ENCODE measurements at places on chromosomes 1 and 21.

DNA sequence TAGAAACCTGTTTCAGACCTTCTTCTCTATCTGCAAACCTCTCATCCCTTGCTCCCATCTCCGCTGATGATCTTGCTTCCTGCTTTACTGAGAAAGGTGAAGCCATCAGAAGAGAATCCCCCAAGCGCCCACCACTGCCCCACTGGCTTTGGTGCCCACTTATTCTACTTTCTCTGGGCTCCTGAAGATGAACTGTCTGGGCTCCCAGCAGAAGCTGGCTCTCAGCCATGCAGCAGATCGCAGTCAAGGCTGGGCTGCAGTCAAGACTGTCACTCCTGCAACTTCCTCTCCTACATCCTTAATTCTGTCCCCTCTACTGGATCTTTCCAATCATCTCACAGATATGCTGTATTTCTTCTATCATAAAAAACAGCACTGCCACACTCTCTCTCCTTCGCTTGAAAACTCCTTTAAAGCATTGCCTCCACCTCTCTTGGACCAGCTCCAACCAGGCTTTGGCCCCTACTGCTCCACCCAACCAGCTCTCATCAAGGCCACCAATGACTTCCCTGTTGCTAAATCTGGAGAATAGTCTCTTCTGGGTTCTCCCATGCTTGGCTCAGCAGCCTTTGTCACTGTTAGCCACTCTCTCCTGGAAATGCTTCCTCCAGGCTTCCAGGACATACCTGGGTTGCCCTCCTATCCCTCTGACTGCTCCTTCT, 25.8 kb downstream of the TRIM62 start:
- DNase-seq = no peak

DNA sequence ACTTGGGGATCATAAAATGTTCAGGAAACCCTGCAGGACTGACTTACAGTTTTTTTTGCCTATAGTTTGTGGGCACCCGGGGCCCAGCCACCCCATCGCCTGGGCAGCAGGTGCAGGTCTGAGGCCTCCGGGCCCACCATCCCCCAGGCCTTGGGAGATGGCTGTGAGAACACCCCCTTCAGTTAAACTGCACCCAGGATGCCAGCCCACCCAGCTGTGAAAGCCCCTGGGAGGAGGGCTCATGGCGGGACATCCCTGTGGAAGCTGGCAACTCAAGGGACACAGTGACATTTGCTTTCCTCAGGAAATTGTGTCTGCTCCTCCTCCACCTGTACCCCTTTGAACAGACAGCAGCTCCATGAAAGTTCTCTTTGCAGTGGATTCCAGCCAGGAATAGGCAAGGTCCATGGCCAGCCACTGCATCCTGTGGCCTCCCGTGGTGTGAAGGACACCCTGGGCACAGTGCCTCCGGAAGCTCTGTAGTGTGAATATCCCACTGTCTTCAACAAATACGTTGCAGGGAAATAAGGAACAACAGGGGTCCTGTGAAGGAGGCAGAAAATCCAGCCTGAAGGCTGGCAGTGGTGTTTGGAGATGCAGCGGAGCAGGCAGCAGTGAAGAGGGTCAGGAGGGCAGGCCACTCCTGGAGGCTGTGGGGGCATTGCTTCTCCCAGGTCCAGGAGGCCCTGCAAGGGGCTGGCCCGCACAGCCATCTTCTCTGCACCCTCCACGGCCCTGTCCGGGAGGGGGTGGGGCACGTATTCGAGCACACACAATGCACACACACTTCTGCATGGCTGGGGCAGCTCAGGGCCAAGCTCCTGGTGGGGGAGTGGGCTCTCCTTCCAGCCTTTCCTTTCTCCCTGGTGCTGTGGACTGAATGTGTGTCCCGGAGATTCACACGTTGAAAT, 2.1 kb upstream of the OBSCN start:
- DNase-seq = no peak

DNA sequence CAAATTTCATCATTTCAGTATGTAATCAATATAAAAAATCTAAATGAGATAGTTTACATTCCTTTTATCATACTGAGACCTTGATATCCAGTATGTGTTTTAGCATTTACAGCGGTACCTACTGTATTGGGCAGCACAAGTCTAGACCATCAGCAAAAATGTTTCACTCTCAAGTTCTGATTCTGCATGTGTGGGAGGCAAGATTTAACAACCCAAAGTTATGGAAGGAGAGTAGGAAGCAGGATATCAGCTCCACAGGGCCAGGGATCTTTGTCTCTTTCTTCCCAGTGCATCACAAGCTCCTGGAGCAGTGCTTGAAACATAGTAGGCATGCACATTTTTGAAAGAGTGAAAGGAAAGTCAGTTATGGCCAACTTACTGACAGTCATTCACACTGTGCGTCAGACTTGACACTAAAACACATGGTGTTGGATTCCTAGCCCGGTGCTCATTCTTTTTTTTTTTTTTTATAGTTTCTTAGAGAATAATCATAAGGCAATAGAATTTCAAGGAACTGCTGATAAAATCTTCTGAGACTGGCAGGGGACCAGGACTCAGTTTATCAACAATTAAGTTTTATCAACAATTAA, 6.1 kb downstream of the TENT5C start:
- no peak for DNase-seq

DNA sequence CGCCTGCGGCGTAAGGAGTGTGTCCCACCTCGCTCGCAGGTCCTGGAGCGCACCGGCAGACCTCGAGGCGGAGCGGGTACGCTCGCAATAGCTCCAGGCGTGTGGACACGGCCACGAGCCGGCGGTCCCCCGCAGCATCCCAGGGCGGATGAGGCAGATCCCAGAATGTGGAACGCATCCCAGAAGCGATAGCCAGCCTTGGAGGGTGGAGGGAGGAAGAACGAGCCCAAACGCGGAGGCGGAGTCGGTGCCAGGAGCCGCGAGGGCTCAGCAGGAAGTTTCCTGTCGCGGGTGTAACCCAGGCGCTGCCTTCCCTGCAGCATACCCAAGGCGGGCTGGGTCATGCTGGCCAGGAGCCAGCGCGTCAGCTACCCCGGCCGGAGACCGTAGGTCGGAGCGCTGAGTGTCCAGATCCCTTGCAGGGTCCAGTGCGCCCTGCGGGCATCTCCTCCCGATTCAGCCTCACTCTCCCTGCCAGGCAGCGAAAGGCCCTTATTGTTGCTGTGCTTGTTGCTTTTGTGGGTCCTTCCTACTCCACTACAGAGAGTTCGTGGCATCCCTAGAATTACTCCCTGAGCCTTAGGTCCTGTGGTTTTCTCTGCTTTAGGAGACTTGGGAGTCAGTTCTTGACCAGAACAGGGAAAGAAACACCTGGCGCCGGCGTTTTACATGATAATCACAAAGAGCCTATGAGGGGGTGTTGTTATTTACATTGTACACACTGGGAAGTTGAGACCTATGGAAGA, 27.7 kb downstream of the STYXL2 start:
- DNase-seq = no peak

DNA sequence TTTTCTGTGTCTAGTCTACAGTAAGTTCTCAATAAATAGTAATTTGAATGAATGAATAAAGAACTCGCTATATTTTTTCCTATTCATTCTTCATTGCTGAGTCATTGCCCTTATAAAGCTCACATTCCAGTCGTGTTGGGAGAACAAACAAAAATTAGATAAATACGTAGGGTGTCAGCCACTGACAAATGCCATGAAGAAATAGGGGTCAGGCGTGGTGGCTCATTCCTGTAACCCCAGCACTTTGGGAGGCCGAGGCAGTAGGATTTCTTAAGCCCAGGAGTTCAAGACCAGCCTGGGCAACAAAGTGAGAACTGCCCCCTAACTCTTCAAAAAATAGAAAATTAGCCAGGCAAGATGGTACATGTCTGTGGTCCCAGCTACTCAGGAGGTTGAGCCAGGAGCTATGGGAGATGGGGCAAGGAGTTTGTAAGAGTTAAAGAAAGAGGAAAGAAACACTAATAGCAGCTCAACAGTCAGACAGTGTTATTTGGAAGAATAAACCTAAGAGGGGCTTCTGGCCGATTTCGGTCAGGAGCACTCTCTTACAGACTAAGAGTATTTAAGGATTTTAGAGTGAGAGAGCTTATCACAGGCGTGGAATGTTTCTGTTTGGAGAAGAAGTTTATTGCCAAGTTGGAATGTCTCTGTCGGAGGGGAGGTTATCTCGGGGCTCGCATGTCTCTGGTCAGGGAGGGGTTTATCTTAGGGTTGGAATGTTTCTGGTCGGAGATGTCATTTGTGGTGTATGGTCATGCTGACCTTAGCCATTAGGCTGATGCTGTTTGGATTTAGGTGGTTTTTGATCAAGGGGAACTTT, 1.8 kb upstream of the CHML start:
- DNase-seq = no peak

GRCh38 chr1:54290506-54291184, 90.7 kb downstream of the MRPL37 start:
- no peak for DNase-seq

- DNase-seq = no peak
Measured at GRCh38 chr1:206534552-206534951, 27.2 kb downstream of the RASSF5 start.

DNA sequence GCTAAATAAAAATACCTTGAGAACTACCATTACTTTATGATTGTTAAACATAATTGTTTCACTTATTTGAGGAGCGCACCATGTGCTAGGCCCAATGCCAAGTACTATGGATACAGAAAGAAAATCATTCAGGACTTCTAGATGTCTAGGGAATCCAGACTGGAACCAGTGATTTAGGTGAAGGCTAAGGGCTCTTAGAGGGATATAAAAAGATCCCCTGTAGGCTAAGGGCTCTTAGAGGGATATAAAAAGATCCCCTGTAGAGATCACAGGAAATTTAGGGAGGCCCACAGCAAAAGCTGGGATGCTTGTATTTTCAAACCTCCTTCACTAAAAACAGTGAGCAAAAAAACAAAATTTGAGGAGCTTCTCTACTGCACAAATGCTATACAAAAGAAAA, 6.7 kb downstream of the TOR1AIP2 start:
- no peak for DNase-seq

DNA sequence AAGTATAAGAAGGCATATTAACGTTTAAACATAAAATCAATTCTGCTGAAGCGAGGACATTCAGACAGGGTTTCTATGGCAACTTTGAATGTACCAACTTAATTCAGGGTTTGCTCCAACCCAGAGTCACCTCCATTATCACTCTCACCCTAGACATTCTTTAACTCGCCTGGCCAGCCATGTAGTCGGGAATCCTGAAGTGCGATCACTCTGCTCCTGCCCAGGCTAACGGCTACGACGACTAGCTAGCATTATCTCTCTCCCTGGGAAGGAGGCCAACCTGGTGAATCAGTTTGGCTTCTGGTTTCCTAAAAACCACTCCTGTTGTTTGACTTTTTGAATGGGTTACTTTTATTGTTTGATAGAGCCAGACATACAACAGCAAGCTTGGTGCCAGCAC, 38.9 kb upstream of the ZBTB18 start:
- DNase-seq = no peak

- DNase-seq = no peak
Measured at GRCh38 chr1:229897501-229897900, 169.5 kb upstream of the GALNT2 start.

- no peak for DNase-seq
Measured at GRCh38 chr1:204413170-204413535, 1.5 kb upstream of the PPP1R15B start.

GRCh38 chr1:55593298-55593697, 378.1 kb upstream of the USP24 start:
- no peak for DNase-seq

DNA sequence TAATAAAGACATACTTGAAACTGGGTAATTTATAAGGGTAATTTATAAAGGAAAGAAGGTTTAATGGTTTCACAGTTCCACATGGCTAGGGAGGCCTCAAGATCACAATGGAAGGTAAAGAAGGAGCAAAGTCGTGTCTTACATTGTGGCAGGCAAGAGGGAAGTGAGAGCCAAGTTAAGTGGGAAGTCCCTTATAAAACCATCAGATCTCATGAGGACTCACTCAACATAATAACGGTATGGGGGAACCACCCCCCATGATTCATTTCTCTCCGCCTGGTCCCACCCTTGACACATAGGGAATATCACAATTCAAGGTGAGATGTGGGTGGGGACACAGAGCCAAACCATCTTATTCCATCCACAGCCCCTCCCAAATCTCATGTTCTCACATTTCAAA, 76.8 kb upstream of the ZNF678 start:
- no peak for DNase-seq

DNA sequence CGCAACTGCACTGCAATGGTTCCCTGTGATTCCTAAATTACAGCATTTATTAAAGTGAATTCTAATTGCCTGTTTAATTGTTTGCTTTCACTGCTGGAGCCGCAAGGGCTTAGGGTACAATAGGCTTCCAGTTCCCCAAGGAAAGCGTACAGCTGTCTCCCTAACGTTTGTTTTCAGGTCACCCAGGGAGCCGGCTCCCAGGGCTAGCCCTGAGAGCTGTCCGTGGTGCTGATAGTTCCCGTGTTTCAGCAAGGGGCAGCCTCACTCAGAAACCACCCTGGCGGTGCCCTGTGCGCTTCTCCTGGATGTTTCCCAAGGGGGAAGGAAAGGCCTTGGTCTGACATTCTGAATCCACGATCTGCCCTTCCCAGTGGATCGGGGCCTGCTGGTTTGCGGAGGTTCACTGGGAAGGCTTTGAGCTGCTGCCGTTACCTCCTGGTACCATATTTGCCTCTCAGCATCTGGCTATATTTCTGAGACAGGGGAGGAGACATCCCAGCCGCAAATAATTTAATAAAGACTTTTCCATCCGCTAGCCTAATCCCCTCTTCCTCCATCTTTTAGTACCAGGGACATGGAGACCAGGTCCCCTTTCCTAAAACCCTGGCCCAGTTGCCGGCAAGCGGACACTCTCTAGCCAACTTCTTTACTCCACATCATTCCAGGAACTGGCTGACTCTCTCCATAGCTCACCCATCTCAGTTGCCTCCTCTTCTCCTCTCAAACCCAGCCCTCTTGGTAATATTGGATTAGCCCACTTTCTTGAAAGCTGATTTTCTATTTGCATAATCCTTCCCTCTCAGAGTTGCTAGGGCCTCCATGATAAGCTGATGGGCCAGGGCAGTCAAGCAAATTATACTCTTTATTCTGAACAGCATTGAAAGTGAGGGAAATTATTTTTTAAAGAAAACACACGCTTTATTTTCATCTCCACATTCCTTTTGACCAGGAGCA, 149.0 kb downstream of the IGSF21 start:
- no peak for DNase-seq

DNA sequence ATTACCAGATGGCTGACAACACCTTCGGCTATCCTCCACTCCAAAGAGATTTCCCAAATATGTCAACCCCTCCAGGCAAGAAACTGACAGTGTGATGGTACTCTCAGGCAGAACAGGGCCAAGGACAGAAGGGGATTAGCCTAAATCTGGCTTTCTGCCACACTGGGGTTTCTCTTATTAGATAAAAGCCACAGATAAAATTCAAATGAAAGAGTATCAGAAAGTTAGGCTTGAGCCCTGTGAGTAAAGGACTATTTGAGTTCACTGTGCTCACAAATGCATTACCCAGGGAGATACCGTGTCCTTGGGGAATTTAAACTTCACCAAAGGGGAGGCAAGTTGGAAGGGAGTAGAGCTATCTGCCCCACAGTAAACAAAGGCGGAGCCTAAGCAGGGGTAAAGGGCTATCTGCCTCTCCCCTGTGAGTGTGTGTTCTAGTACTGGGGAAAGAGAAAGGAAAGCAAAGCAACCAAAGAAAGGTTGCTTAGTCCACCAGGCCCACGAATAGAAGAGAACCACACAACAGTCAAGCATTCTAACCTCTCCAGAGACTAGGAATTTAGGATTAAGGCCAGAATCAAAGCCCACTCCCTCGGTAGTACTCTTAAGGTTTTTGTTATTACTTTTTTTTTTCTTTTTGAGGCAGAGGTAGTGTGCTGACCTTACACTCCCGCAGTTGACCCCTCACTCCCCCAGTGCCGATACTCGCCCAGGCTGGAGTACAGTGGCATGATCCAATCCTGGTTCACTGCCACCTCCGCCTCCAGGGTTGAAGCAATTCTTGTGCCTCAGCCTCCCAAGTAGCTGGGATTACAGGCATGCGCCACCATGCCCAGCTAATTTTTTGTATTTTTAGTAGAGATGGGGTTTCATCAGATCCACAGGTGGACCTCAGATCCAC, 12.7 kb downstream of the TPM3 start:
- DNase-seq = peak; percentile 74
